ENCODE measurements at places on chromosomes 5 and 9.

DNA sequence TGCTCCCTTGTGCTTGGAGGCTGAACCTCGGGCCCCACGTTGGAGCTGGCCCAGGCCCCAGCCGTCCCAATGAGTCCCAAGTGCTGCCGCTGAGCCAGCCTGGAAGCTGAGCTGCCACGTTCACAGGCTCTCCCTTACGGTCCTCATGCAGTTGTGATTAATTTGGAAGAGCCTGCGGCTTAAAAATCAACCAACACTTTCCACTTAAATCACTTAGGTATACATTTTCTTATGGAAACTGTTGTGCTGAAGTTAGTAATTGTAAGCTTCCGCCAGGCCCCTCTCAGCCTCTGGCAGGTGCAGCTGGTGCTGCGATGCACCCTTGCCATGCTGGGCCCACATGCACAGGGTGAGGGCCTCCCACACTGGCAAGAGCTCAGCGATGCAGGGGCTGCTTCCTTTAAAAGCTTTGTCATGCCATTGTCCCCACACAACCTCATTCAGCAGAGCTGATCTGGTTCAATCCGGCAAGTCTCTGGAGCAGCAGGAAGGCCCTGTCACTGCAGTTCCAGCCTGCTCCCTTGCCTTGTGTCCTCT lies 61.0 kb downstream of the IPPK start:
- no peak for DNase-seq

- no peak for DNase-seq
Measured at GRCh38 chr9:109721001-109721400, 59.0 kb upstream of the PALM2AKAP2 start.

GRCh38 chr5:362189-362588 lies 40.7 kb downstream of the AHRR start:
- no peak for DNase-seq

GRCh38 chr9:134445000-134445399 lies 118.7 kb downstream of the RXRA start:
- DNase-seq = no peak

DNA sequence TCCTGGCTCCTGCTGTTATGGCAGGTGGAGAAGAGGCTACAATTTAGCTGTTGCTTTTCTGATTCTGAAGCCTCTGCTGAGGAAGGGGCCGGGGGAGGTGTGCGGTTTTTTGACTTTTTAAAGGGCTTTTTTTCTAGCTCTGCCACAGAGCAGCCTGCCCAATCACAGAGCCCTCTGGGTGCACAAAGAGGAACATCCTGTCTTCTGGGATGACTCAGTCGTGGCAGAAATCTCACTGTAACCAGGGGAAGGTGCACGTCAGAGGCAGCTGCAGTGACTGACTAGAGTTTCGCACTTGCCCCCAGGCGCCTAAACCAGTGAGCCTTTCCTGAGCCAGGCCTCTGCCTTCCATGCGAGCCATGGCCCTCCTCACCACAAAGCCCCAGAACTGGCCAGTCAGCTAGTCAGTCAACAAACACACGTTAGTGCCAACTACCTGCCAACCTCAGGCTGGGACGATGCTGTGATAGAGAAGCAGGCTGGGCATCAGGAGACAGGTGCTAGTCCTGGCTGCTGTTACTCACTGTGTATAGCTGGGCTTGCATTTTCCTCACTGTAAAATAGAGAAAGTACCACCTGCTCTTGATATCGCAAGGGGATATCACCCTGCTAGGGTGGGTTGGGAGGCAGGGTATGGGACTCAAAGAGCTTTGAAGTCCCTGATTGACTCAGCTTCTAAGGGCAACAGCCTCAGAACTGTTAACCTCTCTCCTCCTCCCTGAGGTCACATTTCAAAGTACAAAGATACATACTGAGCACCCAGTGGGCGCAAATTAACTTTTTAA lies 2.2 kb downstream of the AKNA start:
- peak; percentile 84 for DNase-seq

DNA sequence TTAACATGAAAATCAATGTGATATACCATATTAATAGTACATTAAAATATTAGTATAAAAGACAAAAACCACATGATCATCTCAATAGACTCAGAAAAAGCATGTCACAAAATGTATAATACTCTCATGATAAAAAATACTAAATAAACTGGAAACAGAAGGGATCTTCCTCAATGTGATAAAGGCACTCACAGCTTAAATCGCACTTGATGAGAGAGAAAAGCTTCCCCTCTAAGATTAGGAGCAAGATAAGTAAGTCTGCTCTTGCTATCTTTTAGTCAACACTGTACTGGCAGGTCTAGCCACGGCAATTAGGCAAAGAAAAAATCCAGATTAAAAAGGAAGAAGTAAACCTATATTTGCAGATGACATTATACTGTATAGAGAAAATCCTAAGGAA lies 21.8 kb upstream of the MSH3 start:
- no peak for DNase-seq

GRCh38 chr5:1950708-1951103 lies 68.0 kb upstream of the IRX4 start:
- no peak for DNase-seq

DNA sequence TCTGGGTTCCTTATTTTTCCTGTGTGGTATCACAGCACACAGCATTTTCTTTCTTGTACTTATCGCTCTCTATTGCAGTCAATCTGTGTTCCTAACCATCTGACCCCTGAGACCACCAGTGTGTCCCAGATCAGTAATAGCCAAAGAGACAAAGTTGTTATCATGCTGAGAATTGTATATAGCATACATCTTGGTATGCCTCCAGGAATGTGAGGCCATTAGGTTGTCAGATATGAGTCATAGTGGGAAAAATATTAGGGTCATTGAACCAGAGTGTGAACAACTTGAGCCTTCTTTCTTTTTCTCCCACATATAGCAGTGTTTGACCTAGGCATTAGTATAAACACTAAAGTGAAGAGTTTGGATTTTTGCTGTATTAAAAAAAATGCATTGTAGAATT lies 106.3 kb downstream of the NDUFAF2 start:
- no peak for DNase-seq

DNA sequence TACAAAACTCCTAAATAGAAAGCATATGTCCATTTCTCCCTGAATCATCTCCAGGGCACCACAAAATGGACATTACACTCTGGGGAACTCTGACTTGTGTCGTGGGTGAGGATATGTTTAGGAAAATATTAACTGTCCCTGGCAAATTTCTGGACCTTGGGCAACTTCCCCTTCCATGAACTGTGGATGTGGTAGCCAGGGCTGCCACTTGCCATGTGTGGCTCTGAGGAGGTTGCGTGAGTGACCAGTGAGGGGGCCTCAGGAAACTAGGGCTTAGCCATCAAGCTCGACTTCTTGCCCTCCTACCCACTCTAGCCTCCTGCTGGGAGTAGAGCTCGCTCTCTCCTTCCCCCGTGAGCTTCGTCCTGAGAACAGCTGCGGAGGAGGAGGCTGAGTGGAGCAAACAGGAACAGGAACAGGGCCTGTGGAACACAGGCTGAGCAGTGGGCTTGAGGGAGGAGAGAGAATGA lies 13.8 kb upstream of the STC2 start:
- no peak for DNase-seq

GRCh38 chr5:144169904-144170275 lies 569 bp downstream of the YIPF5 start:
- no peak for DNase-seq

DNA sequence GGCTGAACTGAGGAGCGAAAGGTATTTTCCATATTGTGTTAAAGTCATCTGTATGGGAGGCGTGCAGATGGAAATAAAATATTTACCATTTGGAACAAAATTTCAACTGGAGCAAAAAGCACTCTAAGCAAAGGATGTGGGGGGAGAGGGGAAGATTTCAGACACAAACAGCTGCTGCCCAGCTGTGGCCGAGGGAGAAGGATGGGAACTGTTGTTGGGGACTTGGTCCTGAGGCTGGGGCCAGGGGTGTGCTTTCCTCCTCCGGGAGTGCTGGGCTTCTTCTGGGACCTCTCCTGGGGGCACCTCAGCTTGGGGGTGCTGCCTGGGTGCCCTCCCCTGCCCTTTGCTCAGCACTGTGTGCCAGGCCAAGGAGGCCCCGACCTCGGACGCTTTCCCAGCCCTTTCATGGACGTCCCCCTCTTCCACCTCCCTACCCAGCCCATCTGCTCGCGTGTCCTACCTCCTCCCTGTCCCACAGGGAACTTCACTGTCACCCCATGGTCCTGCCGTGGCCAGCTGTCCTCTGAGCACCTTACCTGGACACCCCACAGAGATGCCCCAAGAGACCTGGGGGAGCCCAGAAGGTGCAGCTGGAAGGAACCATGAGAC lies 101.9 kb upstream of the COL5A1 start:
- DNase-seq = no peak

DNA sequence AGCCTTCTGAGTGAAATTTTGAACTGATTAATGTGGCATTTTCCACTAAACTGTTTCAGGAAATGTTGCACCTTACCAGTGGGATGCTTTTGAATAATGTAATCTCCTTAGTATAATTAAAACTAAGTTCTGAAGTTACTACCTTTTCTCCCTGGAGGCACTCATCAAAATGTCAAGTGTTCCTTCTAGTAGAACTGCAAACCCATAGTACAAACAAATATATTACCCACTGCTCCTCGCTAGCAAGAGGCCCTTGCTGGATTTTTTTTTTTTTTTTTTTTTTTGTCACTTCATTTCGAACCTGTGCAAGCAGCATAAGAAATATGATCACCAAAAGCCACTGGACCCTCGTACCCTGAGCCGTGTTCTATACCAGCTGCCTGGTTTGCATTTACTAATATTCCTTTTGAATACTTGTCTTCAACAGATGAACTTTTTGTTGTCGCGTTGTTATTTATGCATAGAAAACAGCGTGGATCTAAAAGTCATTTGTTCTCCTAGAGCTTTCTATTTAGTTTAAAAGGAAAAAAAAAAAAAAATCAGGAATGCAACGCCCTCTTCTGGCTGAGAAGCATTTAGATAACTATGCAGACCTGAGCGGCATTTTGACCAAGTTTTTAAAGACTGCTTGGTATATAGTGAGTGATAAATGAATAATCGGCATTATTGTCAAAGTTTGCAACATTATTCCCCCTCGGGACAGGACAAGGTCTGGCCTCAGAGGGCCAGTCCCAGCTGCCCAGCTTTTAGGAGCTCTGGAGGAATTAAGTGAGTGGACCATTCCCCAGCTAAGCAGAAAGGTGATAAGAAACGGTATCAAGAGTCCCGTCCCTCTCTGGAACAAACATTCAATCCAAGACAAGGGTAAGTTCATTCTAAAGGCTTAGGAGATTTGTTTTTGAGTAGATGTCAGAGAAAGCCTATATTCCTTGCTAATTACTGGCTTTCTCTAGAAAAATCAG lies 162.5 kb upstream of the KIF2A start:
- no peak for DNase-seq

DNA sequence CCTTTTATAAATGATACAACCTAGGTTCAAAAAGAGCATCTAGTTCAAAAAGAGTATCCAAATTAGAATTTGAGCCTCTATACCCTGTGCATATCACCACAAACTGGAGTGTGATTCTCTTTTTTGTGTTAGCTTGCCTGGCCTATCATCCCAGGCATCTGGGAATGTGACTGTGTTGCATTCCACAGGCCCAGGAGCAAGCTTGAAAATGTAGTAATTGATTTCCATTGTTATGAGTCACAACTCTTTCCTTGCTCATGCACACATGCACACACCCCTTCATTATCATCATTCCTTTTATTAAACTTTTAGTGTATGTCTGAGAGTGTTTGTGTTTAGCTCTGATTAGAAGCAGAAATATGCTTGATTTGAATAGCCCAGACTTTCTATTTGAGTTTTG lies 75.2 kb downstream of the FCHO2 start:
- no peak for DNase-seq

GRCh38 chr9:37515620-37516258 lies 30.0 kb downstream of the POLR1E start:
- no peak for DNase-seq

DNA sequence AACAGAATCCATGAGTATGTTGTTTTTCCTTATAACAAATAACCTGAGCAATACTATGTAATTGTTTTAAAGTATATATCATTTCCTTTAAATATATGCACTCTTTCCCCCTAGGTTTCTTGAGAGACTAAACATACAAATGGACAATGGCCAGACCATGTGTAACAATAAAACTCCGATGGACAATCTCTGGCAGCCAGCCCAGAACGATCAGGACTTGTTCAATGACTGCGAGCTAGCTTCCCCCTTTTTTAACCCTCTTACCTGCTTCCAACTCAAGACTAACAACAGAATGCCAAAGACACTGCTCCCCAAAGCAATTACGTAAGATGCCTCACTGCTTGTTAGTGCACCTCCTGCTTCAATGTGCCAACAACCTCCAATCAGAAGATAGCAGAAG lies 94.9 kb downstream of the HTR4 start:
- no peak for DNase-seq

All from stimulated activated CD8-positive, alpha-beta memory T cell treated with anti-CD3 and anti-CD28 coated beads, Interleukin-4, amount 100 ng/mL, for 4 hours (primary cell).